IMR-90 (cell line): ENCODE measurements at places on chromosomes 2 and 18.

GRCh38 chr18:5475267-5475666, 68.5 kb downstream of the EPB41L3 start:
- H3K27me3 ChIP-seq = no peaks in the 10 kb centered on the region
- peaks cover 4% of the 10 kb centered on the region; the same call in 1 of the 2 replicates for H3K36me3 ChIP-seq
- no peak overlapping the region for H3K27ac ChIP-seq
- DNase-seq = no peak
- H3K4me3 ChIP-seq = no peak overlapping the region
- no peaks in the 10 kb centered on the region; the same call in 1 of the 2 replicates for H3K4me1 ChIP-seq

DNA sequence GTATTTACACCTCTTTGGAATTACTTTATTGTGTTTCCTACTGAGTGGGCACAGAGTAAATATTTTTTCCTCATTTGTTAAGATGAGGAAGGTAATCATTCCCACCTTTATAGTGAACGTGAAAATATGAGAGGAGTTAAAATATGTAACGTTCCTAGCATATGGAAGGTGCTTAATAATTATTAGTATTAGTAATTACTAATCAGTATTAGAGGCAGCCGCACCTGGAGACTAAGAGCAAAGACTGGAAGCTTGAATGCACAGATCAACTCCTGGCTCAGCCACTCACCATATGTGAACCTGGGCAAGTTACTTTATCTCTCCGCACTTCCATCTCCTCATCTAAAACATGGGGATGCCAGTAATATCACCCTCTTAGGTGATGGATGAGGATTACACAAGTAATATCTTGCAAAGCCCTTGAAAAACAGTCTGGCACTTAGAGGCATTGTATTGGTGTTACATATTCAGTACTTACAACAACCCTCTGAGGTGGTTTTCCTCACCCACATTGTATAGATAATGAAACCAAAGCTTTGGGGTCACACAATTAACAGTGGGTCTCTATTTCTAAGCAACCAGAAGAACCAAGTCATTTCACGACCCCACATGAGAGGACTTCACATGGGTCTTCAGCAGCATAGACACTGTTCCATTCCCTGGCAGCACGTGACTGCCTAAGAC, 100.3 kb upstream of the KCTD1 start:
- H3K27ac ChIP-seq = no peak overlapping the region
- H3K4me3 ChIP-seq = no peak overlapping the region
- DNase-seq = no peak
- H3K4me1 ChIP-seq = no peaks in the 10 kb centered on the region
- peaks cover 9% of the 10 kb centered on the region for H3K27me3 ChIP-seq
- H3K36me3 ChIP-seq = no peaks in the 10 kb centered on the region

GRCh38 chr2:23782126-23782525, 144.8 kb downstream of the ATAD2B start:
- peaks cover 7% of the 10 kb centered on the region for H3K36me3 ChIP-seq
- DNase-seq = no peak
- H3K27ac ChIP-seq = no peak overlapping the region

DNA sequence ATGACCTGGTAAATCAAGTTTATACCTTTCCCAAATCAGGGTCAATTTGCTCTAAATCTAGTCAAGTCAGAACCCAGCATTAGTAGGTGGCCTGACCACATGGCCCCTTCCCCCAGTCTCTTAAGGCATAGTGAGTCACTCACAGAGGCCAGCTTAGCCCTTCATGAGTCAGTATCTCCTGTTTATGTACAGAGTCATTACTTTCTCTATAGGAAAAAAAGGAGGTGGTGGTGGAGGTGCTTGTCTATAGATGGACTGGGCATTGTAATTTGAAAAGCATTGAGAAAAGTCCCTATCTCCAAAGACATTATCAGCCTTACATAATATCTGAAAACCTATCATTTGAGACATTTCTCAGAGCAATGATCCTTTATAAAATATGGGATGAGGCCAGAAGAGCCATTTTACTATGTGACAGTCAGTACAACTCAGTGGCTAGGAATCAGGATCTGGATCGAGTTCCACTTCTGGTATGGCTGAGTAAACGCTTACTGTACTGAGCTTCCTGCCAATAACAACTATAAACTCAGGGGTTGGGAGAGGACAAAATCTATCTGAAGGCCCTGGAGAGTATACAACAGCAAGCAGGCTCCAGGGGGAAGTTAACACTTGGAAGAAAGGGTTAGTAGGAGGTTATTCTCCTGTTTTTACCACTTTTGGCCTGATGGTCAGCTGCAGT, 22.5 kb upstream of the SIGLEC15 start:
- no peaks in the 10 kb centered on the region for H3K27me3 ChIP-seq
- peak overlapping the region; percentile 100 for H3K27ac ChIP-seq
- H3K36me3 ChIP-seq = no peaks in the 10 kb centered on the region
- H3K4me3 ChIP-seq = no peak overlapping the region

DNA sequence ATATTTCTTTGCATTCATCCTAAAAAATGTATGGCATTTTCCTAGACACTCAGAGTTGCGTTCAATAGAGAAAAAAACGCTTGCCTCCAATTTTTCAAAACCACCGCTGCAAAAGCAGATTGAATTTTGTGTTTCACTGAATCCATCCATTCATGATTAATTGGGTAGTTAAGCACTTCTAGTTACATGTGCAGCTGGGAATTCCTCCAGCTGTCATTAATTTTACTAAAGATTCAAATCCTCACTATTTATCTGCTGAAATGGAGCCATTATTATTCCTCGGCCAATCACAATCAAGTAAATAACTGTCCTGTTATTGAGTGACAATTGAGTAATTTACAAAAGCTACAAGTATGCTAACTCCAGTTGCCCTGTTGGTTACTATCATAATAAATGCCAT, 75.8 kb upstream of the ARL5A start:
- no peak for DNase-seq
- H3K4me1 ChIP-seq = no peaks in the 10 kb centered on the region
- no peaks in the 10 kb centered on the region for H3K36me3 ChIP-seq
- no peak overlapping the region for H3K4me3 ChIP-seq
- no peak overlapping the region for H3K27ac ChIP-seq

GRCh38 chr18:25832001-25832604, 258.3 kb downstream of the SS18 start:
- no peak overlapping the region for H3K4me3 ChIP-seq
- peaks cover 5% of the 10 kb centered on the region; the same call in 1 of the 2 replicates for H3K27me3 ChIP-seq
- no peak overlapping the region for H3K27ac ChIP-seq
- peaks cover 9% of the 10 kb centered on the region for H3K4me1 ChIP-seq
- no peaks in the 10 kb centered on the region for H3K36me3 ChIP-seq
